ENCODE measurements at places on chromosomes 12 and 14.
A peak's percentile ranks its signal among the peaks of the same experiment; 100 is the strongest.

- DNase-seq = no peak
These were observed 13.6 kb upstream of the GPR68 start for GRCh38 chr14:91258011-91258618.

GRCh38 chr12:99627459-99627858 lies 20.1 kb upstream of the GARIN6 start:
- DNase-seq = no peak

DNA sequence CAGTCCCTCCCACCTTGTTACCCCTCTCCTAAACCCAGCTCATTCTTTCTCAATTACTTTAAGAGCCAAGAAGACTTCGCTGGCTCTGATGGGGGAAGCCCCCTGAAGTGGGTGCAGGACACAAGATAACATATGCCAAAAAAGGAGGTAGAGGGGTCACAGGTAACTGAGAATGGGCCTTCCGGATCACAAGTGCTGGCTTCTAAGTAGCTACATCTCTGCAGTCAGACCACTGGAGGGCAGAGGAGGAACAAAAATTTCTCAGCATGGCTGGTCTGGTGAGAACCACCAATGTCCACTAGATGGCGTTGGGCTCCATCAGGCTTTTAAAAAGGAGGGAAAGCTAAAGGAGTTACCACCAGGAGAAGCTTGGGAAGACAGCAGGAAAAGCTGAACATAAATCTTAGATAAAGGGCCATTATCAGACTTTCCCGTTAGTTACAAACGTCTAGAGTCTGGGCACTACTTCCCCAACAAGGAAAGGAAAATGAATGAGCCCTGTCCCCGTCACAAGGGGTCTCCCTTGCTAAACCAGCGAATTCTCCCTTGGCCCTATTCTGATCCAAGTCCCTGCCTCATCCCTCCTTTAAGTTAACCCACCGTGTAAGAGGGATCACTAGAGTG lies 11.6 kb upstream of the CDH24 start:
- DNase-seq = peak; percentile 76

DNA sequence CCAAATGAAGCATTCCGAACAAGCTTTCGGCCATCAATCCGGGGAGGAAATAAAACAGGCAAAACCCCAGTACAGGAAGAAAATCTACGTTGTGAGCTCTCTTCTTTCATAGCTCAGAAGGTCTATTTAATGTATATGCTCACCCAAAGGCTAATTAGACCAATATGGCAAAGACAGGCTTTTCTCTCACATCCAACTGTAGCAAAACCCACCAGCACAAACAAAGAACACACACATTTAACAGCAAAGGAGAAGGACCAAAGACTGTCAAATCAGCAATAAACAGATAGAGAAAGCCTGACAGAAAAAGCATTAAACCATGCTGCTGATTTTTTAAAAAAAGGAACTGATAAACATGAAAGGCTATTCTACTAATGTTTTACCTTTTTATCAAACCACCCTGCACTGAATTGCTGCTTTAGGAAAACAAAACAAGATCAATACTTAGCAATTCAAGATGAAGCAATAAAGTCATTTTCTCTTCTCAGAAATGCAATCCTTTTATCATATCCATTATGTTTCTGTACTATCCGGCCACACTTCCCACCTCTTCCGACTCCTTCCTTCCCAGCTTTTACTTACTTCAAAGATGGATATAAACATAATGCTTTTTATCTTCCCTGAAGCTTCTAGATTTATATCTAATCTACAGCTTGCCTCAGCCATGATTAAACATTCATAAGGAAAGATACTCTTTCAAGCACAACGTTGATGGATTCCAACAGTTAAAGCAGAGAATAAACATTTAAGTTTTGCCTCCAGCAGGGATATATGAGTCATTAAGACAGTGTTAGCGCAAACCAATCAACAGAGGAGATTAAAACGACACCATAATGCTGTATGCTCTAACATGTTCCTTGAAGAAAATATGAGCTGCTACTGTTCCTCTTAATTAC lies 74.6 kb upstream of the BBS10 start:
- no peak for DNase-seq

- no peak for DNase-seq
These were observed 58.6 kb upstream of the MANSC4 start for GRCh38 chr12:27838543-27839185.

DNA sequence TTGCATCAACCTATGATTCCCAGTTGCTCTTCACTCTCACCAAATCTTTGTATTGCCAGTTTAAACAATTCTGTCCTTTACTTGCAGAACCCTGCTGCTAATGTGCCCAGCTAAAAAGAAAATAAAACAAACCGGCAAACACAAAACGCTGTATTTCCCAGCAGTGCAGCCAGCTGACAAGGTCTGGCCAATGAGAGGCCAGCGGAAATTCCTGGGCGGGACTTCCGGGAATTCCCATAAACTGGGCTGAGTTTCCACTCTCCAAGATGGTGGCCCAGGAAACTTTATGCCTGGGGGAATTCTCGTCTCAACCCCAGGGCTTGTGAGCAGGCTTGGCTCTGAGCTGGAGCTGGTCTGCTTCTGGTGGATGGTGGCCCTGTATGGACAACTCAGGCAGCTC lies 807.3 kb upstream of the TMEM132C start:
- DNase-seq = no peak

GRCh38 chr12:99267038-99267437 lies 380.5 kb upstream of the GARIN6 start:
- DNase-seq = no peak

- peak; percentile 47 for DNase-seq
These were observed 98.8 kb downstream of the CALM1 start for GRCh38 chr14:90495357-90496276.

- DNase-seq = no peak
These were observed 24.6 kb upstream of the SERPINA1 start for GRCh38 chr14:94412671-94413638.

All from effector memory CD8-positive, alpha-beta T cell (primary cell).